ENCODE measurements at places on chromosomes 7 and 10.
A peak's percentile ranks its signal among the peaks of the same experiment; 100 is the strongest.

- DNase-seq = no peak
Measured at GRCh38 chr7:41189866-41190265, 513.0 kb downstream of the INHBA start.

DNA sequence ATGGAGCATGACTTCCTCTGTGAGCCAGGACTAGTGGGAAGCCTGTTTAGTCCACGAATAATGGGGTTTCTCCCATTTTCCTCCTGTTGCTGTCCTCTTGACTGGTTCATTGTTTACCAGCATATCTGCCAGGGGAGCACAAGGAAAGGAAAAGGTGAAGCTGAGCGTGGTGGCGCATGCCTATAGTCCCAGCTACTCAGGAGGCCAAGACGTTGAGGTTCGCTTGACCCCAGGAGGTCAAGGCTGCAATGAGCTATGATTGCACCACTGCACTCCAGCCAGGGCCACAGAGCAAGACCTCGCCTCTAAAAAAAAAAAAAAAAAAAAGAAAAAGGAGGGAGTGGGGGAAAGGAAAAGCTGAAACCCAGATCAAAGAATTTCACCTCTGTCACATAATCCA, 5.8 kb upstream of the IL2RA start:
- no peak for DNase-seq

DNA sequence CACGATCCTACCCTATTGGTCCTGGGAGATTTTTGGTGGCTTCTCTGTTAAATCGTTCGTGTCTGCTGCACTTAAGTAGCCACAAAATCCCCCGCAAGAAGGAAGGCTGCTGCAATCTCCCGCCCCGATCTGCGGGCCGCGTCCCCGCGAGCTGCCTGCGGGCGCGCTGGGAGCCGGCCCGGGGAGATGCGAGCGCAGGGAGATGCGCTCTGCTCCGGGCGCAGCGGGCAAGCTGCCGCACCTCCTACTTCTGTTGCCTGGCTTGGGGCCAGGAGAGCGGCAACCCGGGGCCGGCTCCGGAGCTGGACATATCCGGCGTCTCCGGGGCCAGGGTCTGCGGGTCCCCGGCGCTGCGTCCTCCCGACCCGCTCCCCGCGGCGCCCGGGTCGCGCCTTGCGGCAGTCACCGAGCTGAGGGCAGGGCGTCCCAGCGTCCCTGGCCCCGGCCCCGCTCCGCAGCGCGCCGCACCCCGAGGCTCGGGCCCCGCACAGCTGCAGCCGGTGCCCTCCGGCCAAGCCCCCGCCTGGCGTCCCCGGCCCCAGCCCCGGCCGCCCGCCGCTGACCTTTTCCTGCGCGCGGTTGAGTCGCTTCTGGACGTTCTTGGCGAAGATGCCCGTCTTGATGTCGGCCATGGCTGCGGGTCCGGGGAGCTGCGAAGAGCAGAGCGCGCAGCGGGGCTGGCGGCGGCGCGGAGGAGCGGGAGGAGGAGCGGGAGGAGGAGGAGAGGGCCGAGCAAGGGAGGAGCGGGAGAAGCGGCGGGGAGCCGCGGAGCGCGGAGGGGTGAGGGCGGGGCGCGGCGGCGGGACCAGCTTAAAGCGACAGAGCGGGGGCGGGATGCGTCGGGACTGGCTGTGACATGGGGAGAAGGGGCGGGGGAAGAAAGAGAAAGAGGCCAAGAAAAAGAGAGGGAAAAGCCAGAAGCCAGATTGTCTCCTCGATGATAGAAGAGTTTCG, at the start of gene AMPH:
Gene AMPH (minus strand): TSS at position 654 of the 954 bp plus-strand sequence. CDS start 22 bp downstream, at position 632.
- DNase-seq = peak; percentile 15

GRCh38 chr10:121497513-121498470, 100.5 kb downstream of the FGFR2 start:
- DNase-seq = no peak

GRCh38 chr7:68729371-68729770, 868.9 kb upstream of the AUTS2 start:
- DNase-seq = no peak

- DNase-seq = no peak
Measured at GRCh38 chr10:19848226-19848985, 32.2 kb downstream of the PLXDC2 start.

GRCh38 chr10:103919648-103920025, 1.7 kb upstream of the STN1 start:
- no peak for DNase-seq

GRCh38 chr7:131816391-131817007, 260.1 kb upstream of the PODXL start:
- DNase-seq = no peak

GRCh38 chr7:112145206-112145605, 61.0 kb downstream of the DOCK4 start:
- no peak for DNase-seq

DNA sequence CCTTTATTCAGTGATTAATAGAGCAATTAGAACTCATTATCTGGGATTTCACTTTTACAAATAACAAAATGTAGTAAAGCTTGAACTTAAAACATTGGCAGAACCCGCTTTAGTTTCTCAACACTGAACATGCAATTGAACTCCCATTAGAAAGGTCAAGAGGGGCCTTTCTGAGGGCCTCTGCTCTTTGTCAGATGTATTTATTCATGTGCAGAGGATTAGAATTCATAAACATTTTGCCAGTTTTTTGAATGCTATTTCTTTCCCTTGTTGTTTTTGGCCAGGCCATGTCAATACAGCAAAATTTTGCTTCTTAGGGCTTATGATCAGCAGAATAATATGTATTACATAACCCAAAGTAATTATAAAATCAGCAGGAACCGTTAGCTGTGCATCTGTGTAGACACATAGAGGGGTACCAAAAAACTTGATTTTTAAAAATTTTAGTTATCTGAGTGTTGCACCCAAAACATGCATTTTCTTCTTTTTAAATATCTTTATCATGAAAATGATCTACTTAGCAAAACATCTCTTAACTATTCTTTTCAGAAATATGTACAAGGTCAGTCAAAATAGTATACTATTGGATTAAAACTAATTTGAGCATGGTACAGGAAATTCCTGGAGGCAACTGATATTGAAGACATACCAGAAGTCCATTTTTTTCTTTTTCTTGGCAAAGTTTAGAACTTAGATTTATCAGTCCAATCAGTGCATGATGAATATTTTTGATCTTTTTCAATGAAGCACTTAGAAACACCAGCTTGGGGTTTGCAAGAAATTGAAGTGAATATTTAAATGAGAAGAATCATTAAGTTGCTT, 177.5 kb downstream of the TWIST1 start:
- no peak for DNase-seq

DNA sequence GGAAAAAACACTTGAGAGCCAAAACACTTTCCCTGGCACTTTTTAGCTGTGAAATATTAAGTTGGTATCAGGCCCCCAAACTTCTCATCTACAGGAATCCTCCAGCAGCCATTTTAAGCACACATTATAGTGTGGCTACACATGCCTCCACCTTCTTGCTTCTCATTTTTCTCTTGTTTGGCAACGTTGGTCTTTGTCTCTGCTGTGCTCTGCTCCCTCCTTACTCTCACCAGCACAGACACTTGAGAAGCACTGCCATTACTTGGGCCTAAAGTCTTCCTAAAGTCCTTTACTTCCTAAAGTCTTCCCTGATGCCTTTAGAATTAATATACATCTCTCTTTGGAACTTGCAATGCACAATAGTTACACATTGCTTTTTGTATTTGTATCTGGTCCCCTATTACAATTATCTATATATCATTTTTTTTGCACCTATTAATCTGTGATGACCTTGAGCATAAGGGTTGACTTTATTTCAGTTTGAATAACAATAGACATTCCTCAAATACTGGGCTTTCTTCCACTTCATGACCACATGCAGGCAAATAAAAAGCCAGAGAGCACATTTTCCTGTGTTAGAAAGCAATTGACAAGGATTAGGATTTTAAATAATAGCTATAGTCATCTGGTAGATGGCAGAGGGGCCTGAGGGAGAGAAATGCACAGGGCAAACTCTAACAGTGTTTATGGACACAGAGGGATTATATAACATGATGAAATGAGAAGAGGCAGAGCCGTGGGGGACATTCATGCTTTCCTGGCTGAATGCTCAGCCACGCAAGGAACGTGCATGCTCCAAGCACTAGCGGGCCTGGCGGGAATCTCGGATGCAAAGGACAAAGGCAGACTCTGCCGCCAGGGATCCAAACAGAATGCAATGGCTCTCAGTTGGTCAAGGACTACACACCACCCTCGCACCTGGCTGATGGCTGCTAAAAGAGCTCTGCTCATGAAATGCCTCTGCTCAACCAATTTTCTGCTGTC, 99.3 kb downstream of the CDC14C start:
- no peak for DNase-seq

DNA sequence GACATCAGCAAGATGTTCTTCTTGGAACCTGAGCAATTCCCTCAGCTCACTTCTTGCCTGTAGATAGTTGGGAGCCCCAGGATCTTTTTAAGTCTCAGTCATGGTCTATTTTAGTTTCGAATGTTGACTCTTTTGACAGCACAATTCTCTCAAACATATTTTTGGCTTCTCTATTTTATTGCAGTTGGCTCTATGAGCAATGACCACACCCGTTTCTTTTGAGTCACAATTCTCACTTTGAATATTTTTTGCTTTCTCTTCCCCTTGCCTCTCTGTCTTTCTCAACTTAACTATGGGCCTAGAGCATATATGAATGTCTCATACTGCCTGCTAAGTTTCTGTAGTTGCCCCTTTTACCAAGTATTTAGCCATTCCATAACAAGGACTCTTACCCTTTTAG, 222.8 kb downstream of the PTN start:
- DNase-seq = no peak

DNA sequence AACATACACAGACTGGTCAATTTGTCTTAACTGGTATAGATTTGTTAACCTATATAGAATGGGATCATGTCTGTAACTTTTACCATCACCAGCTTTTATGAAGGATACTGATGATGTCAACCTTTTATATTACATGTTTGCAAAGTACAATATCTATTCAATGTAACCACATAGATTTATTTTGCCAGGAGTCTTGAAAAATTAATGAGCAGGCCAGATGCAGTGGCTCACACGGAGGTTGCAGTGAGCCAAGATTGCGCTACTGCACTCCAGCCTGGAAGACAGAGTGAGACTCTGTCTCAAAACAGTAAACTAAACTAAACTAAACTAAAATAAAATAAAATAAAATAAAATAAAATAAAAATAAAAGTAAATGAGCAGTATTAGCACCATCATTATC, 30.0 kb upstream of the PARD3 start:
- no peak for DNase-seq

GRCh38 chr7:101200862-101201599, at the start of gene MOGAT3:
Gene MOGAT3 (minus strand): TSS chr7:101201036. CDS start chr7:101200854, 182 bp downstream.
- DNase-seq = no peak

DNA sequence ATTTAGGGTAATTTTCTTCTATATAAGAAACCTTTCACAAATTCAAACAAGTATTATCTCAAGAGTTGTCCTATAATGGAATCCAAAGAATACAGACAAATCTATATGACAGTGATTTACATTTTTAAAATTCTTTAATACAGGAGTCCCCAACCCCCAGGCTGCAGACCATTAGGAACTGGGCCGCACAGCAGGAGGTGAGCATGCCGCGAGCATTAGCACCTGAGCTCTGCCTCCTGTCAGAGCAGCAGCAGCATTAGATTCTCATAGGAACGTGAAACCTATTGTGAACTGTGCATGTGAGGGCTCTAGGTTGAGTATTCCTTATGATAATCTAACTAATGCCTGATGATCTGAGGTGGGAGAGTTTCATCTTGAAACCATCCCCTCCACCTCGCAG, 37.7 kb downstream of the SNX13 start:
- no peak for DNase-seq

DNA sequence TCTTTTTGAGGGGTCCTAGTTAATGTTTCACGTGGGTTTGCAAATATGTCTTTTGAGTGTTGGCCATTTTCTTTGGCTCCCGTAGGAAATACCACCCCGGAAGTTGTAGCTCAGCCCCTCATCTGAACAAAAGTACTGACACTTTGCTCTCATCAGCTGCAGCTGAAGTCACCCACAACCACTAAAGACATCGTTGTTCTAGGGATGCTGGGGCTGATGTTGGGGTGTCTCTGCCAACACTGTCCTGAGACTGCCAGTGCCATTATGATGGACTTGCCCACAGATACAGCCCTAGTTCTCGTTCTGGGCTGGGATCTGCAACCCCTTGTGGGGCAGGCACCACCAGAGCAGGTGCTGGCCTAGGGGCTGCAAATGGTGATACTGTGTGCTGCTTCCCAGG, 82.6 kb upstream of the ARHGAP21 start:
- no peak for DNase-seq

GRCh38 chr10:97538839-97539238, 33.7 kb upstream of the ANKRD2 start:
- DNase-seq = no peak

- no peak for DNase-seq
Measured at GRCh38 chr10:71520042-71520441, 123.3 kb downstream of the CDH23 start.

GRCh38 chr7:51031791-51032515, 249.3 kb upstream of the GRB10 start:
- DNase-seq = no peak

DNA sequence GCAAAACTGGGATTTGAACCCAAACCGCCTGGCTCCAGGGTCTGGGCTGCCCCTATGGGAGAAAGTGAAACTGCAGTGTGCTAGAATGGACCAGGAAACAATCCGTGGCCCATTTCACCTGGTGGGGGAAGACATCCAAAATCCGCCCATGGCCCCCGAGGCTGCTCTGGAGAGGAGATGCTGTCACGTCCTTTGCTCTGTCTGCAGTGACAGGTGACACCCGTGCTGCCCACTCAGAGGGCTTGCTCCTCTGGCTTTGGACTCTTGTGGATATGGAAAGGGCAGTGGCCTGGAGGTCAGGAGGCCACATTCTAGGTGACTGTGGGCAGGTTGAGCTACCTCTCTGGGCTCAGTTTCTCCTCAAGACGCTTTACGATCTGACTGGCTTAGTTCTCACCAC, 151.2 kb upstream of the GPR26 start:
- no peak for DNase-seq

- peak; percentile 6 for DNase-seq
Measured at GRCh38 chr7:97179454-97180104, 62.1 kb downstream of the SDHAF3 start.

- DNase-seq = no peak
Measured at GRCh38 chr10:70560511-70560941, 42.0 kb downstream of the PRF1 start.

DNA sequence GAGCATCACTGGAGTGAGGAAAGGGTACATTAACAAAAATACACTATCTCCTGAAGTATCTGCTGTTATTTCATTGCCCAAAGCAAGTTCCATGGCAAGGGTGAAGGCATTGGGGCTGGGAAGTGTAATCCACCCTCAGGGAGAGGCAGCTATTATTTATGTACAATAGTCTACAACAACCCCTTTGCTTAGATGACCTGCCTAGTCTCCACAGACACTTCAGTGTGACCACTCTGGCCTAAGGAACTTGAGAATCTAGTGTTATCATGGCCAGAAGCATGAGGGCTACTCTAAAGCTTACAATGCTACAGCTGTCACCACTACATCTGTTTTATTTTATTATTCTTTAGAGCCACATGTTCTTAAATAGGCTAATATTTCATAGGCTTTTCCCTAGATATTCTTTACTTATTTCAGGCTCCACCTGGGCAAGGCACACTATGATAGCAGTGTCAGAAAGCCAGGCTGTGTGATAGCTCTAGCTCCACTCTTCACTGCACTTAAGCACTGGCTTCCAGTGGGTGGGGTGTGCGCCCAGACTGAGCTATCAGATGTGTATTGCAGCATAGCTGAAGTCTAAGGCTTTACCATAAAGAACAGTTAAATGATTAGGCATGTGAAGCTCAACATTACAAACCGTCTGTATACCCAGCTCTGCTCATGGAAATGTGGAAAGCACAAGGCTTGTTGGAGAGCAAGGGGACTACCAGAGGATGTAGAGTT, 117.0 kb upstream of the CCDC6 start:
- no peak for DNase-seq
